K562 (cell line): ENCODE measurements at places on chromosomes 3 and 15. TPM values are rescaled to one million over a fixed set of nuclear protein-coding genes. Genes with fewer than 3 reads are reported as not detected.

MYRIP gene
- total RNA-seq: 0.07 TPM in 1 of 2 replicates, not detected in the other

EBLN2 gene
- total RNA-seq: 2.2 and 3.0 TPM in 2 replicates

DOCK3 gene
- total RNA-seq: 0.02 TPM in 2 replicates

DNA sequence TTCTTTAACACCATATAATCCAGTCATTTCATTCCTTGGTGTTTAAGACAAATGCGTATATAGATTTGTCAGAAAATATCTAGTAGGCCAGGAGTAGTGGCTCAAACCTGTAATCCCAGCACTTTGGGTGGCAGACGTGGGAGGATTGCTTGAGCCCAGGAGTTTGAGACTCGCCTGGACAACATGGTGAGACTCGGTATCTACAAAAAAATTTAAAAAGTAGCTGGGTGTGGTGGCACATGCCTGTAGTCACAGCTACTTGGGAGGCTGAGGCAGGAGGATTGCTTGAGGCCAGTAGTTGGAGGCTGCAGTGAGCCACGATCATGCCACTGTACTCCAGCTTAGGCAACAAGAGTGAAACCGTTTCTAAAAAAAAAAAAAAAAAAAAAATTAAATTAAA is 1.9 kb upstream of the MTMR14 start:
- peaks cover 28% of the 10 kb centered on the region for H3K4me1 ChIP-seq
- H3K27ac ChIP-seq: peak overlapping the region; percentile 91
- DNase-seq: no peak
- peak overlapping the region; percentile 37; the same call in 1 of the 2 replicates for H3K4me3 ChIP-seq
- peaks cover 14% of the 10 kb centered on the region; the same call in 1 of the 3 replicates for H3K36me3 ChIP-seq
- no peaks in the 10 kb centered on the region for H3K27me3 ChIP-seq

DNA sequence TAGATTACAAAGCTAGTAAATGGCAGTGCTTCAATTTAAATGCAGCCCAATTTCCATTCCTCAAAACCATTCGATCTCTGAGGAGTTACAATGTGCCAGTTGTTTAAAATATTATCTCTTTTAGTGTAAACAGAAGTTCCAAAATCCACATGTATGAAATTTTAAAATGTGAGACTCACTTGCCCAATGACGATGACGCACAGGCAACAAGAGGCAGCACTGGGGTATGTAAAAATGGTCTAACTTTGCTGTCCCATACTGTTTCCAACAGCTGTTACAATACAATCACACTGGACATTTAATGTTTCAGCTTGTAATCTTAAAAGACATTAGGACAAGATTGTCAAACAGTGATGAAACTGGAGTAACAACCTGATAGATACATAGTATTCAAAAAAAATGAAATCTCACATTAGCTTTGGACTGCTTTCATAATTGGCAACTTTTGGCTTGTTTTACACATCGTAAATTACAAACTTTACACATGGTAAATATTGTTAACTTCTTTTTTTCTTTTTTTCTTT is 12.2 kb downstream of the SLTM start:
- peaks cover 21% of the 10 kb centered on the region; the same call in 1 of the 2 replicates for H3K4me1 ChIP-seq
- H3K4me3 ChIP-seq: no peak overlapping the region
- no peak overlapping the region for H3K27ac ChIP-seq

DNA sequence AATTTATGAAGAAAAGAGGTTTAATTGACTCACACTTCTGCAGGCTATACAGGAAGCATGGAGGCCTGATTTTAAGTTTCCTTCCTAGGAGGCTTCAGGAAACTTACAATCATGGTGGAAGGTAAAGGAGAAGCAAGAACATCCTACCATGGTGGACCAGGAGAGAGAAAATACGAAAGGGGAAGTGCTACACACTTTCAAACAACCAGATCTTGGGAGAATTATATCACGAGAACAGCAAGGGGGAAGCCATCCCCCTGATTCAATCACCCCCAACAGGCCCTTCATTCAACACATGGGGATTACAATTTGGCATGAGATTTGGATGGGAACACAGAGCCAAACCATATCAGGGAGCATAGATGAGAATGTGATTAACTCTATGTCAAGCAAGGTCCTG is 121.0 kb downstream of the MTHFS start:
- H3K36me3 ChIP-seq: no peaks in the 10 kb centered on the region
- no peak overlapping the region for H3K27ac ChIP-seq
- H3K4me3 ChIP-seq: no peak overlapping the region
- no peaks in the 10 kb centered on the region for H3K4me1 ChIP-seq
- DNase-seq: no peak
- peaks cover 5% of the 10 kb centered on the region; the same call in 2 of the 3 replicates for H3K27me3 ChIP-seq

- no peaks in the 10 kb centered on the region for H3K4me1 ChIP-seq
- H3K27me3 ChIP-seq: no peaks in the 10 kb centered on the region; the same call in 1 of the 2 replicates
- H3K4me3 ChIP-seq: no peak overlapping the region
- H3K36me3 ChIP-seq: no peaks in the 10 kb centered on the region
- H3K27ac ChIP-seq: no peak overlapping the region
- DNase-seq: no peak
Measured at GRCh38 chr3:157376603-157377300, 59.9 kb upstream of the PTX3 start.

DNA sequence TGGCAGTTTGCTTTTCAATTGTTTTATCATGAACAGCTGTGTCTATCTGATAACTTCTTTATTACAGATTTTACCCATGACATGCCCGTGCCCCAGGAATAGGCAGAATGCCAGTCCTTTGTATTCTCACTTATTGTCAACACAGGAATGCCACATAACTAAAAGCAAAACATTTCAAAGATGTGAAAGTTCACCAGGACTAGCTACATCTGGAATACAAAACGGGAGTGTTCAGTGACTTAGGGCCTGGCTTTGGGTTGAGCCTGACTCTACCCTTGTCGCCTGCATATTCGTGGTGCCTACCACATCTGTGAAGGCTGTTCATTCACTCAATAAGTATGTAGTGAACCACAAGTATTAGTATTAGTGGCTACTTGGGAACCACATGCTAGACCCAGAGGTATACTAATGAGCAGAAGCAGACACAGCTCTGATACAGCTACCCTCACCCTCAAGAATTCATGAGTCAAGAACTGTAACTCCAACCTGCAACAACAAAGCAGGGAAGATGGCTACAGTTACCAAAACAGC is 2.9 kb downstream of the TNFSF10 start:
- no peak overlapping the region for H3K4me3 ChIP-seq
- no peak for DNase-seq
- no peaks in the 10 kb centered on the region for H3K27me3 ChIP-seq
- H3K4me1 ChIP-seq: peaks cover 20% of the 10 kb centered on the region; the same call in 2 of the 3 replicates

GRCh38 chr3:56192001-56192400 is 276.3 kb downstream of the ERC2 start:
- no peak overlapping the region for H3K27ac ChIP-seq
- H3K4me3 ChIP-seq: no peak overlapping the region
- H3K36me3 ChIP-seq: no peaks in the 10 kb centered on the region
- DNase-seq: no peak
- H3K27me3 ChIP-seq: no peaks in the 10 kb centered on the region

- no peak overlapping the region for H3K27ac ChIP-seq
- no peaks in the 10 kb centered on the region for H3K36me3 ChIP-seq
- DNase-seq: no peak
- no peaks in the 10 kb centered on the region for H3K4me1 ChIP-seq
- H3K4me3 ChIP-seq: no peak overlapping the region
Measured at GRCh38 chr3:193016437-193016901, 98.8 kb upstream of the MB21D2 start.

- no peaks in the 10 kb centered on the region for H3K27me3 ChIP-seq
- no peak overlapping the region for H3K27ac ChIP-seq
- no peak overlapping the region for H3K4me3 ChIP-seq
- DNase-seq: no peak
- no peaks in the 10 kb centered on the region for H3K36me3 ChIP-seq
Measured at GRCh38 chr15:38894243-38894948, 329.8 kb upstream of the RASGRP1 start.

DNA sequence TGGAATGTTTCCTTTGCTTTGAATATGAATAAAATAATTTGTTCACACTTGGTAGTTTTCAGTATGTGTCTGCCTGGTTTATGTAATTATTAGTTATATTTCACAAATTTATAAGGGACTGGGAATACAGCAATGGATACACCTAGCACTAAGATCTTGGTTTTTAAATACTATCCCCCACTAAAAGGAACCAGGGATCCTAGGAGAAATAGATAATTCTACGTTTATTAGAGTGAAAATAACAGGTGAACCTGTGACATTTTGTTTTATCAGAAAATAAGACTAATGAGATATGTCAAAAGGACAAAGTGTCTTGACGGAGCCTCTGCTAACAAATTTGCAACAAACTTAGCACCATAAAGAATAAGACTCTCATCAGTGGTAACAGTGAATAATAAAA is 3.4 kb downstream of the PSMD6 start:
- H3K36me3 ChIP-seq: peaks cover 68% of the 10 kb centered on the region
- H3K27ac ChIP-seq: no peak overlapping the region
- peaks cover 13% of the 10 kb centered on the region; the same call in 2 of the 3 replicates for H3K4me1 ChIP-seq

DNA sequence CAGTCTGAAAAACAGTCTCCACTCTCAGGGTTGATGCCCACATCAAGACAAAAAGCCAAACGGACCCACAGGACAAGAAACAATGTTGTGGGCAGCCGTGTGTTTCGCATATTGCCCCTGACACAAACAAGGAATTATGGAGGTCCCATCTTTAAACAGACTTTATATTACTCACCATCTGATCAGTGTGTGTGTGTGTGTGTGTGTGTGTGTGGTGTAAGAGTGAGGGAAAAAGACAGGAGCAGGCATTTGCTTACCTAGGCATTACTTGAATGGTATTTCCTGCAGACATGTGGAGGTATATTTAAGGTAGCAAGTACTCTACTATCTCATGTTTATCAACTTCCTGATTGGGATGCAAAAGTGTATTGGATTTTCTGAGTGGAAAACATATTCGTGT is 136.3 kb downstream of the TMCO5A start:
- H3K36me3 ChIP-seq: no peaks in the 10 kb centered on the region
- H3K4me3 ChIP-seq: no peak overlapping the region
- H3K27ac ChIP-seq: no peak overlapping the region
- peaks cover 29% of the 10 kb centered on the region for H3K27me3 ChIP-seq
- no peaks in the 10 kb centered on the region; the same call in 2 of the 3 replicates for H3K4me1 ChIP-seq

GRCh38 chr15:91874992-91875660 is 21.6 kb downstream of the SLCO3A1 start:
- no peak for DNase-seq
- H3K27me3 ChIP-seq: no peaks in the 10 kb centered on the region
- H3K27ac ChIP-seq: no peak overlapping the region
- H3K36me3 ChIP-seq: no peaks in the 10 kb centered on the region
- no peak overlapping the region for H3K4me3 ChIP-seq
- H3K4me1 ChIP-seq: no peaks in the 10 kb centered on the region

DNA sequence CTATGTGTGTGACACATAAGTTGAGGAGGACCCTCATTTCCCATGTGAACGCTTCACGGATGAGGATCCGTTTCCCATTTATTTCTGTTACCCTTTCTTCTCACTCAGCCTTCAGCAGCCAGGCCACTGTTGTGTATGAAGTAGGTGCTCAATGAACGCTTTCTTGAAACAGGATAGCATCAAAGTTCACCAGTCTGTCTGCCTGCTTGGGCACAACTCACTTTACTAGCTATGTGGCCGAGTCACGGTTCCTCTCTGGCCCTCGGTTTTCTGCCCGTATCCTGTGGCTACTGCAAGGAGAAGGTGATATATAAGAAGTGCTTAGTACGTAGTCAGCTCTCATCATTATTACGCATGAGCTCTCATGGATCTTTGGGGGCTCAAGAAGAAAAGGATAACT is 22.4 kb downstream of the ACSBG1 start:
- no peak overlapping the region for H3K4me3 ChIP-seq
- H3K4me1 ChIP-seq: peaks cover 13% of the 10 kb centered on the region
- H3K27ac ChIP-seq: no peak overlapping the region; the same call in 2 of the 3 replicates
- no peak for DNase-seq
- no peaks in the 10 kb centered on the region for H3K36me3 ChIP-seq
- peaks cover 2% of the 10 kb centered on the region; the same call in 2 of the 3 replicates for H3K27me3 ChIP-seq

DNA sequence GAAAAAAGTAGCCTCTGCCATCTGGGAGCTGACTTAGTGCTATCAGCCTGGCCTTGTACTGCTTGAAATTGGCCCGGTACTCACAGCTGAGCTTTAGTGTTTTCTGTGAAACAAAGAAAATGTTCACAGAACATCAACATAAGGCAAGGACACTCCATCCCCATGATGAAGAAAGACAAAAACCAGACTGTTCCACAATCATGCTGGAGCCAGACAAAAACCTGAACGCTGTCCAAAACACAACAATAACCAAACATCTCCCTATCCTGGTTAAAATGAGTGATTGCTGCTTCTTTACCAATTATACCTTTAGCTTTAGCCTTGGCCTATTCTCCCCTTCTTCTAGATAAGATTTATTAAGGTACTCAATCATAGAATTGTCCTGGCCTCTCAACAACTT is 153.9 kb downstream of the CPNE4 start:
- H3K36me3 ChIP-seq: no peaks in the 10 kb centered on the region
- H3K4me3 ChIP-seq: no peak overlapping the region
- H3K27me3 ChIP-seq: no peaks in the 10 kb centered on the region
- no peak for DNase-seq
- H3K4me1 ChIP-seq: no peaks in the 10 kb centered on the region

DNA sequence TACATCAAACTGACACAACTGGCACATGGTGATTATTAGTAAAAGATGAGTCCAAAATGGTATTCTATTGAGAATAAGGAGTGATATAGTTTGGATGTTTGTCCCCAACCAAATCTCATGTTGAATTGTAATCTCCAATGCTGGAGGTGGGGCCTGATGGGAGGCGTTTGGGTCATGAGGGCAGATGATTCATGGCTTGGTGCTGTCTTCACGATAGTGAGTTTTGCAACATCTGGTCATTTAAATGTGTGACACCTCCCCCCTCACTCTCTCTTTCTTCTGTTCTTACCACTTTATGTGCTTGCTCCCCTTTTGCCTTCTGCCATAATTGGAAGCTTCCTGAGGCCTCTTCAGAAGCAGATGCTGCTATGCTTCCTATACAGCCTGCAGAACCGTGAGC is 90.6 kb downstream of the RSL24D1 start:
- H3K4me3 ChIP-seq: no peak overlapping the region
- H3K4me1 ChIP-seq: peaks cover 8% of the 10 kb centered on the region; the same call in 2 of the 3 replicates
- no peak for DNase-seq
- no peaks in the 10 kb centered on the region for H3K36me3 ChIP-seq
- no peaks in the 10 kb centered on the region for H3K27me3 ChIP-seq
